NCI-H1694 treated with DMSO at 0.1 percent for 48 hours (cell line): ENCODE measurements at places on chromosomes 16 and 17.
A peak's percentile ranks its signal among the peaks of the same experiment; 100 is the strongest.

- DNase-seq: no peak
Observed at GRCh38 chr17:48915459-48916282, 7.5 kb downstream of the UBE2Z start.

GRCh38 chr17:28170771-28171170 is 128.3 kb downstream of the NLK start:
- DNase-seq: no peak

DNA sequence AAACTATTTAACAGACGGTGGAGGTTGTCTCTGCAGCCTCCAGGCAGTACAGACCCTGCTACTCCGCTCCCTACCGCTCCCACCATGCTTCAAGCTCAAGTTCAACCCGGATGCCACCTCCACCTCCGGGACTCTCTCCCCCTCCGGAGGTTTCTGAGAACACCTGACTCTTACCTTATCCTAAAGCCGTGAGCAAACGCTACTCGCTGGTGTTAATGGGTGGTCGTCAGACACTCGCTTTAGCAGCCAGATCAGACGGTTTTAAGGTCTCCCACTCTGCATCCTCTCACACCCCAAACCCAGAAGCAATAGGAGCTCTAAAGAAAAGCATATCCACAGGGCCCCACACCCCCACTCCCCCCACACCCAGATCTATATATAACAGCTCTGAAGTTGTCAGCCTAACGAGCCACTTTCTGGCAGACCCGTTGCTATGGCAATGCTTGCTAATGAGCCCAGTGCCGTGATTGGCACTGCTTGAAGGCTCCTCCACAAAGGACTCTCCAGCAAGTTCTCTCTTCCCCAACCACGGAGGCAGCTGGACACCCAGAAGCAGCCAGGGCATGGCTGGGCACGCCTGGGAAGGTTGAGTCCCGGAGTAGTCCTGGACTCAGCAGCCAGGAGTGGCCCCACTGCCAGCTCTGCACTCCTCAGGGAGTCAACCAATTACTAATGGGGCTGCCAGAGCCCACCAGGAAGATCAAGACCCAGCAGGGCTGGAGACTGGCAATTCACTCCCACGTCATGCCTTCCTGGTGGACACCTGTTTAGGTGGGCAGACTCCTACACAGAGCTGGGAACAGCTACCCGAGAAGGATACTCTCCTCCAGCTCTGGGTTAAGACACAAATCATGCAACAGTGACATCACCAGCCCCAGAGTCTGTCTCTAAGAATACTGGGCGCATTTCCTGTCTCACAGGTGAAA is 121.2 kb upstream of the RCVRN start:
- DNase-seq: no peak

- DNase-seq: no peak
Observed at GRCh38 chr17:19958023-19958422, 19.6 kb downstream of the AKAP10 start.

- no peak for DNase-seq
Observed at GRCh38 chr17:68700421-68700820, 99.3 kb upstream of the FAM20A start.

DNA sequence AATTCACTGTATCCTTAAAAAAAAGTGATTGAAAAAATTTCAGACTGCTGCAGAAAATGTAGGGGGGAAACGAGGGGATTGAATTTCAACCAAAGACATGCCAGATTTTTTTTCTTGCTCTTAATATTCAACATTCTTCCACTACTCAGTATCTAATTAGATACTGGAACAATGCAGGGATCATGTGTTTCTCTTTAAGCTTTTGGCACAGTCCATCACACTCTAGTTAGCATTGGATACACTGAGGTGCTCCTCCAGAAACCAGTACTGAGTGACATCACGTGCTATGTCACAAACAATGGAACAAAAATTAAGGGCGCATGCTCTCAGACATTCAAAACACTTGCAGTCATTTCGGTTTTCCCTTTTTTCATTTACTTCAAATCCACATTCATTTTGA is 298.6 kb upstream of the PSMD7 start:
- DNase-seq: no peak

DNA sequence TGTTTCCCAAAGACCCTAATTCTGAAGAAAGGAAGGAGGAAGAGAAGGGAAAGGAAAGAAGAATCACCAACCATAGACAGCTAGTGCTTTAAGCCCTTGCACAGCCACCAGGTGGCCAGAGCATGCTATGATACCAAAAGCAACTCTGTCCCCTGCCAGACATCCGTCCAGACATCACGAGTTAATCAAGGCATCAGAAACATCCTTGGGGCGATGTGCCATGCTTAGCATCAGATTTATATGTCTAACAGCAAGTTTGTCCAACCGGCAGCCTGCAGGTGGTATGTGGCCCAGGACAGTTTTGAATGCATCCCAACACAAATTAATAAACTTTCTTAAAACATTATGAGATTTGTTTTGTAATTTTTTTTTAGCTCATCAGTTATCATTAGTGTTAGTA is 2.9 kb upstream of the CRYBA1 start:
- no peak for DNase-seq

GRCh38 chr16:63697736-63698135 is 1424.1 kb downstream of the CDH11 start:
- DNase-seq: no peak

- DNase-seq: no peak
Observed at GRCh38 chr16:85354686-85355514, 242.6 kb upstream of the CIBAR2 start.

GRCh38 chr16:85134076-85134788 is 22.0 kb upstream of the CIBAR2 start:
- DNase-seq: no peak

GRCh38 chr17:6559753-6560215 is 3.4 kb upstream of the PITPNM3 start:
- DNase-seq: no peak

DNA sequence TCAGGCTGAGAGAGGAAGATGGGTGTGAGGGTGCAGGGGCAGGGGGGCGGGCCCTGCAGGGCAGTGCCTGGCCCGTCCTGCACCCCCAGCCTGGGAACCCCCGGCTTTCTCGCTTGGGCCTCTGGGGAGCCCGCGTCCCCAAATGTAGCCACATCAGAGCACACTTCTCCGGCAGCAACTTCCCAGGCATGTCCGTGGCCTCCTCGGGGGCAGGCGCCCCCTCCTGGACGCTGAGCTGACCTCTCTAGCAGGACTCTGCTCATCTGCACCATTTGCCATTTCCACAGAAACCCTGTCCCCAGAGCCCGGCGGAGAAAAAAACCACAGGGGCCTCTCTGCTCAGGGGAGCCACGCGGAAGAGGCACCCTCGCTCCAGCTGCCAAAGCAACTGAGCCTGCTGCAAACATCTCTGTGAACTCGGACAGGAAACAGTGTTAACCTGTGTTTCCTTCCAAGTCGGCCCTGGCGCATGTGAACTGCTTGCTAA is 63.4 kb downstream of the KLHDC4 start:
- DNase-seq: no peak

GRCh38 chr16:2902337-2903130 is 9.2 kb upstream of the FLYWCH1 start:
- DNase-seq: no peak

GRCh38 chr16:78462288-78463208 is 363.1 kb downstream of the WWOX start:
- DNase-seq: no peak

GRCh38 chr17:13572581-13572980 is 29.1 kb downstream of the HS3ST3A1 start:
- DNase-seq: no peak

GRCh38 chr17:81648013-81648706 is 8.2 kb downstream of the PDE6G start:
- no peak for DNase-seq

GRCh38 chr17:63430223-63430622 is 15.9 kb downstream of the CYB561 start:
- DNase-seq: no peak

DNA sequence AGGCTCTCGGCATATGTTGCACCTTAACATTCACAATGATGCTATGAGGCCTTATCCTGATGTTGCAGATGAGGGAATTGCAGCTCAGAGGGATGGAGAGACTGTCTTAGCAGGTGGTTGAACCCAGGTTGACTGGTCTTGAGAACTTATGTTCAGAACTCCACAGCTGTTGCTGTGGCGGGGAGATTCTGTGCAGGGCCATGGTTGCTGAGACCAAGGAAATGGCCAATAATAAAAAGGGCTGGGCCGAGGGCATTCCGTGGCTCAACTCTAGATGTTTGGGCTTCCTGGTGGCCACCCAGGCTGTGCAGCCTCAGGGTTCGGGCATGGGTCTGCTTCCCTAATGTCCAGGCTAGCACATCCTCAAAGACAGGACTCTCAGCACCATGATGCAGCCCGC is 5.9 kb downstream of the KSR1 start:
- DNase-seq: no peak

DNA sequence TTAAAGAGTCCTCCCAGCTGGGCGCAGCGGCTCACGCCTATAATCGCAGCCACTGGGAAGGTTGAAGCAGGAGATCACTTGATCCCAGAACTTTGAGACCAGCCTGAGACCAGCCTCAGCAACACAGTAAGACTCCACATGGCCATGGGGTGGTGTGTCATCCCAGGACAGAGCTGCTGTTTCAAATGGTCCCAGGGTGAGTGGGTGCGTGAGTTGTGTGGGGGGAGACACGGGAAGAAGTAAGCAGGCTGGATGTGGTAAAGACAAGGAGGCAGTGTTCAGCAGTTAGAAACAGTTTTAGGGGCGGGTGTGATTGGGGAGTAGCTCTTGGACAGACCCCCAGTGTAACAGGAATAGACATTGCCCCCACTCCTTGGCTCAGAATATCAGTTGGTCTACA is 3.8 kb downstream of the SHPK start:
- DNase-seq: no peak

DNA sequence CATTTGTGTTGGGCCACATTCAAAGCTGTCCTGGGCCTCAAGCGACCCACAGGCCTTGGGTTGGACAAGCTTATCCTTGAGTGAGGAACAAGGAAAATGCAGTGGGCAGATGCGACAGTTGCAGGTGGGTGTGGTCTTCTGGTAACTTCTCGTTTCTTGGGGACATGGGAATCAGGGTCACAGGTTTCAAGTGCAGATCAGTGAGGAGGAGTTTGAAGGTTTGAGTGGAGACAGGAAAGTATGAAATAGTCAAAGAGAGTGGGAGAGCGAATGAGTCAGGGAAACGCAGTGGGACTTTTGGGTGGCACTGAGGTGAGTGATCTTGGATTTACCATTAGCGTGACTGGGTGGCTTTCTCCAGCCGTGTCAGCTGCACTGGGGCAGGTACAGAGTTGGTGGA is 15.4 kb upstream of the CCL22 start:
- DNase-seq: no peak

DNA sequence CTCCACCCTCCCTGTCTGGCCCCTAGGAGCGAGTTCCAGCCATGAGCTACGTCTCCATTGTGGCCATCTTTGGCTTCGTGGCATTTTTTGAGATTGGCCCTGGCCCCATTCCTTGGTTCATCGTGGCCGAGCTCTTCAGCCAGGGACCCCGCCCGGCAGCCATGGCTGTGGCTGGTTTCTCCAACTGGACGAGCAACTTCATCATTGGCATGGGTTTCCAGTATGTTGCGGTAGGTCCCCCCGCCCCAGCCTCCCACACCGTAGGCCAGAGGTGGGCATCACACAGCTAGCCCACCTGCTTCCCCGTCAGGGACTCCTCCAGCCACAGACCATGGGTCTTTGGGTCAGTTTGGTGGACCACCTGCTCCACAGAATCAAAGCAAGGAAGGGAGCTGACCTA is 4.2 kb downstream of the SLC2A4 start:
- DNase-seq: no peak

- DNase-seq: no peak
Observed at GRCh38 chr16:13611596-13611995, 308.4 kb upstream of the ERCC4 start.

DNA sequence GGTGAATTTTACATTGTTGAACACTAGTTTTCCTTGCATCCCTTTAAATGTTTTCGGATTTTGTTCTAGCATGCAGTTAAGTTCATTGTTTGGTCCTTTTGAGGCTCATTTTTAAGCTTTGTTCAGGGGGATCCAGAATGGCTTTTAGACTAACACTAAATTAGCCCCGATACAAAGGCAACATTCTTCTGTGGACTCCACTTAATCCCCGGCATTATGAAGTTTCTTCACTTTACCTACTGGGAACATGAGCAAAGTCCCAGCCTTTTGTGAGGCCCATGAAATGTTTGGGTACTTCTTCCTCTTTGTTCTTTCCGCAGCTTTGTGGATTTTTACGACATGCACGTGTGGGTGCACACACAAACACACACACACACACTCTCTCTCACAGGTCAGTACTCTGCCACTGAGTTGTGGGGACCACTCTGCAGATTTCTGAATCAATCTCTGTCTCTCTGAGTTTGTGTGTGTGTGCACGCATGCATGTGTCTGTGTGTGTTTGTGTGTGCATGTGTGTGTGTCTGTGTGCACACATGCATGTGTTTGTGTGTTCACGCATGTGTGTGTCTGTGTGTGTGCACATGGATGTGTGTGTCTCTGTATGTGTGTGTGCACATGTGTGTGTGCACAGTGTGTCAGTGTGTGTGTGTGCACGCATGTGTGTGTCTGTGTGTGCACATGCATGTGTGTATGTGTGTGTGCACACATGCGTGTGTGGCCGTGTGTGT is 240.4 kb upstream of the TNRC6C start:
- DNase-seq: no peak

DNA sequence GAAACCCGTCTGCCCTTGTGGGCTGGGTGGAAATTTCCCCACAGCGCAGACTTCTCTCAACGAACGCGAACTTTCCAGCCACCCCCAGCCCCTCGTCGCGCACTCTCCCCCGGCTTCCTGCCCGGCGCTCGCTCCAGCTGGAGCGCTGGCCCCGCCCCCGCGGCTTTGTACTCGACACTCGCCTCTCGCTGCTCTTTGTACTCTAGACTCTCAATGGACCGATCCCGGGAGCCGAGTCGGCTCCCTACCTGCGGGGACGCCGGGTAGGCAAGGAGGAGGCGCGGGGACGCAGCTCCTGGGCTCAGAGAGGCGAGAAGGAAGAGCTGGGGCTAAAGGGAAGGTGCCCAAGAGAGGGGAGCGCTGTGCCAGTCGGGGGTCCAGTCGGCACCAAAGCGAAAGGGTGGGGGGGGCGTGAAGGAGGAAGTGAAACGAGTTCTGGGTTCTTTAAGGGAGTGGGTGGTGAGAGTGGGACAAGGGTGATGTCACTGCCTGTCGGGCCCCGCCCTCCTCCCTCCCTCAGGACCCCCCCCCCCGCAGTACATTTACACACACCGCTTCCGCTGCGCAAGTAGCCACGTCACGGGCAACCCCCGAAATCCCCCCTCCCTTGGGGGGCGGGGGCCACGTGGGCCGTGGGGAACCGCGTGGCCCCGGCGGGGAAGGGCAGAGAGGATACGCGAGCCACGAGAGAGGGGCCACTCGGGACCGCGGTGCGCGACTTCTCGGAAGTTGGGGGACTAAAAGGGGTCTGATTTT is 9.7 kb downstream of the KDM6B start:
- peak; percentile 44 for DNase-seq
